Globus pallidus (tissue), 1 donor: ENCODE measurements at places on chromosomes 3 and 15.

DNA sequence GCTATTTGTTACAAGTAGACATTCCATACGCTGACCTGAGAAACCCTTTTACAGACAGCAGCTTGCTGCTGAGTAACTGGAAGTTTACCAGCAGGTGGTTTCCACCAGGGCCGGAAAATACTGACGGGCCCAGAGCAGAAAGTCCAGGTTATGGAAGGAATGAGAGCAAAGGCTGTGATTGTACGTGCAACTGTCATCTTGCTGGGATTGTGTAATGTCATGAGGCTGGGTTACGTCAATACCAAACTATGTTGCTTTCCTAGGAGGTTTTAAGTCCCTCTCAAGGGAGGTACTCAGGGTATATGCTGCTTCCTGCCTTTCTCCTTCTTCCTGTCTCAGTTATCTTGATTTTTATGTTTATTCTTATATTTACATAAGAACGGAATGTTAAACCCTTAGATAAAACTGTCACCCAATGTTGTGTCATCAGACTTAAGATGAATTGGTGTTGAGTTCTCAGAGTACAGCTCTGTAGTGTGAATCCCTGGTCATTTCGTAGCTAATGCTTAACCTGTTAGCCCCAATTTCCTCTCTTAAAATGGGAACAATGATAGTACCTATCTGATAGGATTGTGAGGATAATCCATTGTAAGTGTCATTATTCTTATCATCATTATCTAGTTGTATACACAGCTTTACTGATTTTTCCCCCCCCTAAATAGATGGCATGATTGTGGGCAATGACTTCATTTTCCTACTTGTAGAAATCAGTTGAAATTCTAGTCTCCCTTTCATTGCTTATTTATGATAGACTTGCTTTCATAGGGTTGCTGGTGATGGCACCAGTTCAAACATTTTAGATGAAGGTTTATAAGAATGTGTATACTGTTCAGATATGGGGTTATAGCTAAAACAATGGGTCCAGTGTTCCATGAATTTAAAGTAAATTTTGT, 101.4 kb downstream of the FNDC3B start:
- no peak for DNase-seq

GRCh38 chr15:63759752-63760151, 74.0 kb downstream of the HERC1 start:
- no peak for DNase-seq

- DNase-seq: peak; percentile 92
Observed at GRCh38 chr3:129490273-129490675, 38.2 kb upstream of the RHO start.

DNA sequence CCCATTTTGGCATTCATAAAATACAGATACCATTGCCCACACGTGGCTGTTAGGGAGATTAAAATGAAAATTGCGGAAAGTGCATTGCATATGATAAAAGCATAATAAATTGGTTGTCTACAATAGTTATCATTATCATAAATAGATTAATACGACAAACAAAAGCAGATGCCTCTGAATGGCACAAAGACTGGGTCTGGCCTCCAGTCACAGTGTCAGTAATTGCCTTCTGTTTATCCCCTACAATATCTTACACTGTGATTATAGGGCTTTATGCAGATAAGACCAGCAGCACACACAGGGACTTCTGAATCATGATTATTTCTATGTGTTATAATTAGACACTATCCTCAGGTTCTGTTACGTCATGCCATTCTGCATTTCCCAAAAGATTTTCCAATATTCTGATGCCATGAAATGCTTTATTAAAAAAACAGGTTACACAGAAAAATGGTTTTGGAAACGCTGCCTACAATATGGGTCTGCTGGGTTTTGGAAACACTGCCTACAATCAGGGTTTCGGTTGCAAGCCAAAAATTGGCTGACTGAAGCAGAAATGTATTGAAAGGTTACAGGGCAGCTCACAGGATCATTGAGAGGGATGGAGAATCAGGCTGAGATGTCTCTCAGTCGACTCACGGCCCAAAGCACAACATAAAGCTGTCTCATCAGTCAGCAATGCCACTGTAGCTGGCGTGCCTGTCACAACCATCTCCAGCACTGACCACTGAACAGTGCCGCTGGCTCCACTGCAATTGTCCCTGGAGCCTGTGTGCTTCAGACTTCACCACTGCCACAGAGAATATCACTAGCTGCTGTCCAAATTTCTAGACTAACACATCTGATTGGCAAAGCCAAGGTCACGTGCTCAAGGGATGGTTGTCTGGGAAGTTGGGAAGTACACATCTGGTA, 248.1 kb downstream of the ERC2 start:
- peak; percentile 11 for DNase-seq

- DNase-seq: no peak
Observed at GRCh38 chr3:74550686-74551085, 63.8 kb downstream of the CNTN3 start.

GRCh38 chr15:70086636-70087035, 11.1 kb downstream of the TLE3 start:
- DNase-seq: no peak

- no peak for DNase-seq
Observed at GRCh38 chr3:55434789-55435188, 52.3 kb downstream of the WNT5A start.

DNA sequence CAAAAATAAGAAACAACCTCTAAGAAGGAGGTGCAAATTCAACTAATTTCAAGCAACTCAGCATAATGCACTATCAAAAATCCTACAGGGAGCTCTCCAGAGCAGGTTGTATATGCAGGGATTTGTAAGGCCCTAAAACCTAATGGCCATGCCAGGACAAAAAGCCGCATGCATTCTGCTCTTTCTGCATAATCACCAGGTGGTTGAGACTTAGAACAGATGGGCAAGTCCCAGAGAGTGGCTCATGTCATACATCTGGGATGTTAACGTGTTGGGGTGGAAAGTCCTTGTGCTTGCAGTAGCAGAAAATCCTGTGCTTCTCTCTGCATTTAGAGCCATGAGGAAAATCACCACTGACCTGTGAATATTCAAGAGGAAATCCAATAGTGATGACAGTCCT, 1002.9 kb downstream of the AGBL1 start:
- no peak for DNase-seq

GRCh38 chr3:16249336-16249735, 15.4 kb downstream of the DPH3 start:
- no peak for DNase-seq

DNA sequence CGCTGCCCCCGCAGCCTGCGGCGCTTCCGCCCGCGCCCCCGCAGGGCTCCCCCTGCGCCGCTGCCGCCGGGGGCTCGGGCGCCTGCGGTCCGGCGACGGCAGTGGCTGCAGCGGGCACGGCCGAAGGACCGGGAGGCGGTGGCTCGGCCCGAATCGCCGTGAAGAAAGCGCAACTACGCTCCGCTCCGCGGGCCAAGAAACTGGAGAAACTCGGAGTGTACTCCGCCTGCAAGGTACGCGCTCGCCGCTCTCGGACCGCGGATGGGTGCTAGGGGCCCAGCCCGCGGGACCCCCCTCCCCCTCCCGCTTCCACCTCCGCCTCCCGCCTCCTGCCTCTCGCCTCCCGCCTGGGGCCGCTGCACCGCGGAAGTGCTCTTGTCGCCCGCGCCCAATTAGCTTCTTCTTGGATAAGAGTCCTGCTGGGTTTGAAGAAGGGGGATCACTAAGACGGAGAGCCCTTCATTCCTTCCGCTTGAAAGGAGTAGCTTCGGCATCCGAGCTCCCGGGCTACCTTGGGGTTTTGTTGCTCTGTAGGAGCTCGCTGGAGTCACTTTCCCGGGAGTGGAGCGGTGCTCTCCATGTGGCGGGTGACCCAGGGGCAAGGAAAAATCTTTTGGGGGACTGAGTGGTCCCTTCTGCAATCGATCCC, 426 bp downstream of the KAT2B start:
- peak; percentile 88 for DNase-seq

DNA sequence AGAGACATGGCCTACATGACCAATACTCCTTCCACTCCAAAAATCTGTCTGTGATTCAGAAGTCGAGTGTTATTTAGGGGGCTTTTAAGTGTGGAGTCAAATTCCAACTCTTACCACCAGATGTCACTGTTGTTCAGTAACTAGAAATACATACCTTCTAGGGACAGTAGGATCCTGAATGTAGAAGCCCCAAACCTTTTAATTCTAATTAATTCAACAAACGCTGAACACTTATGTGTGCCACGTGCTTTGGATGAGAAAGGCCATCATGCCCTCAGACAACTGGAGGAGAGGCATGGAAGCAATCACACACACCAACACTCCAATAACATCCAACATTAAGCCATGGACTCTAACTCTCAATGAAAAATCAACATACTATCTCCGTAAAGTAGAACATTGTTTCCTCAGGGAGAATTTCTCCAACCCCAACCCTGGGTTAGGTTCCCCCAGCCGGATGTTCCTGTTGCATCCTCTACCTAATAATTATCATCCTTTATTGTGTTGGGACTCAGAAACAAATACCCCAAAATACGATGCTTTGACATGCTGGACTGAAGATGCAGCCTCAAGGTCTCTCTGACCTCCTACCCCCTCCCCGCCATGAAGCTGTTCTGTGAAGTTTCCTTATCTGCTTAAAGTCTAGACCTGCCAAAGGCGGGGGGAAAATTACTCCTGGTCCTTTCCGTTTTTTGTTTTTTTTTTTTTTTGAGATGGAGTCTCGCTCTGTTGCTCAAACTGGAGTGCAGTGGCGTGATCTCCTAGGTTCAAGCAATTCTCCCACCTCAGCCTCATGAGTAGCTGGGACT, 8.0 kb upstream of the CCDC13 start:
- peak; percentile 68 for DNase-seq

DNA sequence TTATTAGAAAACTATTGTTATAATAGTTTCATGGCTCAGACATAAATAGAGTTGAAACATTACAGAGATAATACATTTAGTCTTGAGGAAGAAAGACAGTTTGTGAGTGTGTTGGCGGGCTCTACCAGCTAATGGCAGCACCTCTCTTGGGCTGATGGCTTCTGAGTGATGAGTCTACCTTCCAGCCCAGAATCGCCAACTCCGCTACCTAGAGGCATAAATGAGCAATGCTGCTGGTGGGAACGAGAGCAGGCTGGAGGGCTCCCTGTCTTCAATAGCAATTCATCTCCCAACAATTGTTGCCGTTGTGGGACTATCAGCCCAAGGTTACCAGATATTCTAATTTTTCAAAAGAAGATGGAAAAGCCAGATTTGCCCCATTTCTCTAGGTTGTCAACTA, 388.7 kb downstream of the FOXP1 start:
- DNase-seq: no peak

GRCh38 chr3:9852528-9852927, 8.7 kb upstream of the RPUSD3 start:
- DNase-seq: no peak

DNA sequence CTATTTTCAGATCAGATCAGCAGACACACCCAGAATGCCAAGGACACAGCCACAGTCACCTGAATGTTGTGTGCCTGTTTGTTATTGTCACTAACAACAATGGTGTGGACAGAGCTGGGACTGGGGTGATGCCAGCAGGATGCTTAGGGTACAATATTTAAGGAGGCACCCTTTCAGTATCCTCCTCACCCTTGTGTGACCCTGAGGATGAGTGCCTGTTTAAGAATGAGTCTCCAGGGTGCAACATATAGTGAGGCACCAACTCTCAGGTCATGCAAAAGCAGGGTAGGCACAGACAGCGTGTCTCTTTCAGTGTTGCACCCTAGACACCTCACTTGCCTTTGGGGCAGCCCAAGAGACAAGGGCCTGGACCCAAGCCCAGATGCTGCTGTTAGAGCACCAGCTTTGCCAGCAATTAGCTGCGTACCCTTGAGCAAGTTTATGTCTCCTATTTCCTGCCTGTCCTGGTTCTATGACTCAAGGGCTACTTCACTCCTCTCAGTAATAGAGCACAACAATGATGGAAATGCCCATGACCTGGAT, 122.6 kb downstream of the AQP9 start:
- no peak for DNase-seq

GRCh38 chr3:152444029-152444641, 175.4 kb downstream of the MBNL1 start:
- DNase-seq: peak; percentile 87

GRCh38 chr3:3333571-3333970, 154.1 kb upstream of the CRBN start:
- DNase-seq: no peak

DNA sequence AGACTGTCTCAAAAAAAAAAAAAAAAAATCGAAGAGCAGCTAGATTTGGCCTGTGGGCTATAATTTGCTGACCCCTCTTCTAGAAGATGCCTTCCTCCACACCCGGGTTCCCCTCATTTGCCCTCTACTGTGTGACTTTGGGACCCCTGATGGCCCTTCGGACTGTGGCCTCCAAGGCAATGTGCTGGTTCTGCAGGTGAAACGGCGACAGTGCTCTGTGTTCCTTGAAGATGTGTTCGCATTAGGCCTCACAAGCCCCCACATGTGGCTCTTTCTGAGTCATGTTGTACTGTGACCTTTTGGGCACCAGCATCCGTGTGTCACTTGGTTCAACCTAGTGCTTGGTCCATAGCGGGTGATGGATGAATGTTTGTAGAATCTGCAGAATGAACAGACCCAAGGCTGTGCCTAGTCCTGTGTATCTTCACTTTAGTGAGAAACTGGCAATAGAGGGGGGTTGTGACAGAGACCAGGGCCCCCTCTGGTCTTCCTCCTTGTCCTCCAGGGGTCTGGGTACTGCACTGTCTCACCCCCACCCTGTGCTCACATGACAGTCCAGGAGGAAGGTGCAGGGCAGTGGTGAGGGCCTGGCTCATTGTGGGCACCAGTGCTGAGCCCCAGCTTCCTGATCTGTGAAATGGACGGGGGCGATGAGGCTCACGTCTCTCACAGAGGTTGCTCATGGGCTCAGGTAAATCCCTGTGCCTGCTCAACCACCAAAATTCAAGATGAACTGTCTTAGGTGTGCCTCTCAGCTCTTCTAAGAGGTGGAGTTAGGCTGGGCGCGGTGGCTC, 22.7 kb downstream of the GOLGA6L2 start:
- DNase-seq: no peak

- no peak for DNase-seq
Observed at GRCh38 chr3:63413523-63413922, 135.4 kb downstream of the SYNPR start.
